ENCODE measurements at places on chromosomes 2 and 18. TPM values are rescaled to one million over a fixed set of nuclear protein-coding genes. Genes with fewer than 3 reads are reported as not detected.
A peak's percentile ranks its signal among the peaks of the same experiment; 100 is the strongest.

Gene RGPD3
- not detected for total RNA-seq

GRCh38 chr2:168640039-168640438 is 162.4 kb upstream of the NOSTRIN start:
- peak overlapping the region; percentile 0 for H3K27ac ChIP-seq
- no peaks in the 10 kb centered on the region for H3K36me3 ChIP-seq
- H3K4me3 ChIP-seq, result no peak overlapping the region

DNA sequence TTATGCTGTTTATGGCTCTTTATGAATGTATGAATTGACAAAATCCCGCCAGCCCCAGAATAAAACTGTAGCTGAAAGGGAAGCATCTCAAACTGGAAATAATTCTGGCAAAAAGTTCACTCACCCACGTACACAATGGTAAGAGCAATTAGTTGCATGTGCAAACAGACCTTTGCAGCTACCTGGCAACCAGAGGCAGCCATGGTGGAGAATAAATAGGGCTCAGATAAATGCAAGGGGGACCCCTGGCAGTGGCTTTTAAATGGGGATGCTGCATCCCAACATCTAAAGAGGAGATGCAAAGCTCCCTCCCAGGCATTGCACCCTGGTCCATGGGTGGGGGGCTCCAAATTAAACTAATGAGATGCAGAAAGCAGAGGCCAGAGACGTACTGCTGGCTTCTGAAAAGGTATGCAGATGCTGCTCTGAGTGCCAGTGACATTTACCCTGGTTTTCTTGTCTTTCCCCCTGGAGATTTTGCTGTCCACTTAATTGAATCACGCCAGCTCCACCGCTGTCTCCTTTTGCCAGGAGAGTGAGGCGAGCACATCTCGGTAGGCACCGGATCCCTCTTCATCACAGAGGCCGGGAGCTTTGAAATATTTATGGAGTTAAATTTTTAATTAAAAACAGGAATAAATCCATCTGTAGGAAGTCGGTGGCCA is 126.6 kb upstream of the NRP2 start:
- DNase-seq, result no peak
- peaks cover 5% of the 10 kb centered on the region for H3K4me1 ChIP-seq
- no peaks in the 10 kb centered on the region for H3K27me3 ChIP-seq
- H3K36me3 ChIP-seq, result peaks cover 10% of the 10 kb centered on the region

GRCh38 chr18:74518456-74519295 is 15.6 kb upstream of the CNDP1 start:
- DNase-seq, result no peak
- H3K4me1 ChIP-seq, result no peaks in the 10 kb centered on the region
- H3K36me3 ChIP-seq, result peaks cover 38% of the 10 kb centered on the region

DNA sequence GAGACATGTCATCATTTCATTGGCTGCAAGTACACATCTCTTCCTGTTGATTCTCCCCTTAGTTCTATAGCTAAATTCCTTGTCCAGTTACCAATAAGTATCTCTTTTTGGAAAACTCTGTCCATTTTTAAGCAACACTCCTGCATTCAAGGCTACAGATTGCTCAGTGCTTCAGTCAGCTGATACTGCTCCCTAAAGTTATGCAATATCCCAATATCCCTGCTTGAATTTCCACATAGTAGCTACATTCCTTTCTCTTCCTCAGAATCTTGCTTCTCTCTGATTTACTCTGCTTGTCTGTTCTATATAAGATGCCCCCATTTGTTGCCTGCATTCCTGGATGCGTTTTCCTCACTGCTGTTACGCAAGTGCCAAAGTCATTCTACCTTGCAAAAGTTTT is 109.8 kb downstream of the PARD3B start:
- H3K27ac ChIP-seq, result no peak overlapping the region
- H3K4me3 ChIP-seq, result no peak overlapping the region
- peaks cover 14% of the 10 kb centered on the region for H3K4me1 ChIP-seq

GRCh38 chr2:85604568-85605339 is 2.3 kb upstream of the TMEM150A start:
- H3K27ac ChIP-seq, result peak overlapping the region; percentile 89
- peaks cover 72% of the 10 kb centered on the region for H3K4me1 ChIP-seq
- H3K27me3 ChIP-seq, result no peaks in the 10 kb centered on the region
- no peak overlapping the region for H3K4me3 ChIP-seq

DNA sequence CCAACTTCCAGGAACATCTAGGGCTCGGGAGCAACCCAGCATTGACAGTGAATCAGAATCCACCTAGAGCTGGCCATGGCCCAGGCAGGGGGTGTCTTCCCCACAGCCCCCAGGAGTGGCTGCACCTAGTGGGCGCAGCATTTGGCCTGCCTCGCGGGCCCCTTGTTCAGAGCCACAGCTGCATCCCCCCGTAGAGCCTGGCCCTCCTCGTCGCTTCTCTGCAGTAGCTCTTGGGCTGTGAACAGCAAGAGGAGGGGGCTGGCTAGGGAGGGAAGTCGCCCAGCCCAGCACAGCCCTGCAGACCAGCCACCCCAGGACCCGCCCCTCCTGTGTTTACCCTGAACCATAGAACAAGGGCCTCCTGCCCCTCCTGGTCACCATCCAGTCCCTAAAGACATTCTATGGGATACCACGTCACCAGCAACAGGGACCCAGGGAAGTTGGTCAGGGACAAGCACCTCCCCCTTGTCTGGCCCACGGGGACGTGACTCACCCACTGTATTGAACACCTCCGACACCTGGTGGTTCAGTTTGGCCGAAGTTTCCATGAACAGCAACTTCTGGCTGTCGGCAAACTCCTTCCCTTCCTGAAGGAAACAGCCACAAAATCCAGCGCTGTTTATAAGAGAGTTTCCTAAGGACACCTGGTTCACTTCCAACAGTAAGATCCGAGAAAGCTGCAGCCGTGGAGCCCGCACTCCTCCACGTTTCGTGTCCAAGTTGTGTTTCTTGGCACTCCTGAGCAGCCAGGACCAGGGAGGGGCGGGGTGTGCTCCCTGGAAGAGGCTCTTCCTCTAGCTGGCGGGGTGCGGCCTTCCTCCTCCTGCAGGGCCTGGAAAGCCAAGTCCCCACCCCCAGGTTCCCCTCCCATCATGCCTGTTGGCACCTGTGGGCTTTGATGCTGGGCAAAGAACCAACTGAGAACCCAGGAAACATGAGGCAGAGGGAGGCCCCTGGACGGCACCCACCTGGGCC is 8.8 kb downstream of the PRLH start:
- peaks cover 2% of the 10 kb centered on the region for H3K27me3 ChIP-seq
- H3K27ac ChIP-seq, result no peak overlapping the region
- H3K4me1 ChIP-seq, result peaks cover 12% of the 10 kb centered on the region
- peak; percentile 87 for DNase-seq
- H3K4me3 ChIP-seq, result no peak overlapping the region
